ENCODE measurements at places on chromosomes 5 and 9.

DNA sequence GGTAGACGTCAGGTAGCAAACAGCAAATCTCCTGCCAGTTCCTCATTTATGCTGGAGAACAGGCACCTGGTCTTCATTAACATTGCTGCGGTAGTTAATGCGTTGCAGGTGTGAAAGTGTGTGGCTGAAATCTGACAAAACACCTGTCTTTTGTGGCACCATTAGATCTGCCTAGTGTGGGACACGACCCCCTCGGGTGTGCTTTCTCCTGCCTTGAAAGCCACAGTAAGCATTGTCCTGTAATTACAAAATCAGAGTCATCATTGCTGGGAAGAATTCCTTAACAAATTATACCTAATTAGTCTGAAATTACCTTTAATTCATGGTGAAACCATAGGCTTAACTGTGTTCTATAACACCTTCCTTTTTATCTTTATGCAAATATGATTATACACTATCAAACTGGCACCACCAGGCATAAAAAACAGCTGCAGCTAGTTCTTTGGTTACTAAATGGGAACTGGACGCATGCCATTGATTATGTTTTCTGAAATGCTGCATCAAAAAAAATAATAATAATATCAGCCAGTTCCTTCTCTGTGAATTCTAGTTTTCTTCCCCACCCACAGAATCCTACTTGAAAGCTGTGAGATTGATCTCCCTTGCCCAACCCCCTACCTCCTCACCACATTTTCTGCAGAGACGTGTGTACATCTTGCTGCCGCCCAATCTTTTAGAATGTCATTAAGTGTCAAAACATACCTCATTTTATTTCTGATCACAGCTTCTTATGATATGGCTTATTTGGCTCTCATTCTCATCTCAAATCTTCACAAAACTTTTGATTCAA lies 374.0 kb downstream of the NFIB start:
- DNase-seq, result no peak

DNA sequence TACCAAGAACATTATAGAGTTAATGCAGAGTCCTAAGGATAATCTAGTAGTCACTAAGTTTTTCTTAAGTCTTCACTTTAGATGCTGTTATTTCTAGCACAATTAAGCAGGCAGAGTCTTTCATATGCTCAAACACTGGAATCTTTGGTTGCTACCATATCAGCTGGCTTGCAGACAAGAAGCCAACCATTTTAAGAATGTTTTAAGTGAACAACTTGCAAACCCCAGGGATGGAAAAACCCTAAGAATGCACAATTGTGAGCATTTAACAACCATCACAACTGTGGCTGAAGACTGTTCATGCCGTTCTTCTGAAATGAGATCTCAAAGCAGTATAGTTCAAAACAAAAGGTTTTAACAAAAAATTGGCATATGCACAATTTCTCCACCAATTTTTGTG lies 55.1 kb downstream of the CSNK1A1 start:
- no peak for DNase-seq

DNA sequence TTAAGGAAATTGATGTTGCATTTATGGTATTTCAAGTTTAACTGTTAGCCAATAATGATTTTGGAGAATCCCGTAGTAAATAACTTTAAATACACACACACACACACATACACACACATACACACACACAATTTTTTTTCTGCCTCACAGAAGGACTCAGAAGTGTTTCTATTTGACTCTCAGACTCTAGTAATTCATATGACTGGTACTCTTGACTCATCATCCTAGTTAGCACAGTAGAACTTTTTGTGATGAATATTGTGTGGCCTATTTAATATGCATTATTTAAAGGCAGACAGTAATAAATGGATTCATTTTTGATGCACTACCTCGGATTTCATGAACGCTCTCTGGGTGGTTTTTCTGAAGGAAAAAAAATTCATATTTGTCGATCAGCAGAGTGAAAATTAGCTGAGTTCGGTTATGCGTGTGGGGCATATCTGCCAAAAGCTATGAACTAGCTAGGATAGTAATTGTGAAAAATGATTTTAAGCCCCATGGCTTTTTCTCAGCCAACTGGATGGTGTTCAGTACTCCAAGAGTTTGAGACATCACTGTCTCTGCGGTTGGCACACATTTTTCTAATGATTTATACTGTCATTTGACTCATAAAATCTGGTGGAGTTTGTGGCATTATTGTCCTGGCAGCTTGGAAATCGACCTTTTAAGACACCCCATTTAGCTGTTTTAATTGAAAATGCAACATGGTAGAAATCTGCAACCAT lies 102.2 kb downstream of the PCSK5 start:
- DNase-seq, result peak; percentile 12

GRCh38 chr5:152256580-152256979 lies 148.5 kb downstream of the NMUR2 start:
- DNase-seq, result no peak

Data from SJSA1 (cell line).